ENCODE measurements at places on chromosomes 3 and 15.

DNA sequence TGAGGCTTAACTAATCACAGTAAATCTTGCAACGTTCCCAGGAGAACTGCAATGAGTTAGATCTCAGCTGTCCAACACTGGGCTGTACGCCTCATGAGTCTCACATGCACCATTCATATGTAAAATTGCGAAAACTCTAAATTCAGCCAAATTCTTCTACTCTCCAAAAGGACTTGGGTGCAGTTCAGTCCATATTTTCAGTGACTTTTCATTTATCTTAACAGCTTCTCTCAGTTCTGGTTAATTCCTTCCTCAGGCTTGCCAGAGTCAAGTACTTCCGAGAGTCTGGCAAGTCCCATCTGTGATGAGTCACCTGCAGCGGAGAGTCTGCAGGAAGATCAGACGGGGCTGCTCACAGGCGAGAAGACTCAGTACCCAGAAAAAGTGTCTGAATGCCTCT, 11.5 kb downstream of the CCDC80 start:
- DNase-seq, result peak; percentile 69

DNA sequence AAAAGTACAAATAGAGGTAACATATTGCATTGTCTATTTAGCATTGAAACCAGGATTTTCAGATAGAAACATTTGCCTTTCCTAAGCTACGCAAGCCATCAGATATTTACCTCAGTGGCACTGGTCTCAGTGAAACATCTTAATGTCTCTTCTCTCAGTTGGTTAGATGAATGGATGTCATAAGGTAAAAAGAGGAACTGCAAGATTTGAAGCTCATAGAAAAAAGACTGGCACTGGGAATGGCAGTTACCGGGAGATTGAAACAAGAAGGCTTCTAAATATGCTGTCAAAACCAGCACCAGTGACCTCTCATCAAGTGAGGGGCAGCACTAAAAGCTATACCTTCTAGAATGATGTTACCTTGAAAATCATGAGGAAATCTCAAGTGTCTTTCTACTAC, 486.4 kb downstream of the FHIT start:
- DNase-seq, result no peak

DNA sequence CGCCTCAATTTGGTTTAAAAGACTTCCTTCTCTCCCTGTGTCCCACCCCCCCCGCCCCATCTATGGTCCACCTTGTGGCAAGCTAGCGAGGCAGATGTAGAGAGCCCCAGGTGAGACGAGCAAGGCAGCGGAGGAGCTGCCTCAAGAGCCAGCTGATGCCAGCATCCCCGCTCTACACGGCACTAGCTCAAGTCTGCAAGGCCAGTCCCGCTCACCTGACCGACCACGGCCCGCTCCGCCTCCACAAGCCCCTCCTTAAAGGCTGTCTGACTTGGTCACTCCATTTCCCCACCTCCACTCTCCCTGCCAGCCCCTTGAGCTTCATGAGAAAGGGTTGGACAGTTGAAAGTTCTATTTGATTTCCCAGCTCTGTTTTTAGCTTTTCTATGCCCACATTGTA, 56.2 kb upstream of the IGF1R start:
- DNase-seq, result no peak

DNA sequence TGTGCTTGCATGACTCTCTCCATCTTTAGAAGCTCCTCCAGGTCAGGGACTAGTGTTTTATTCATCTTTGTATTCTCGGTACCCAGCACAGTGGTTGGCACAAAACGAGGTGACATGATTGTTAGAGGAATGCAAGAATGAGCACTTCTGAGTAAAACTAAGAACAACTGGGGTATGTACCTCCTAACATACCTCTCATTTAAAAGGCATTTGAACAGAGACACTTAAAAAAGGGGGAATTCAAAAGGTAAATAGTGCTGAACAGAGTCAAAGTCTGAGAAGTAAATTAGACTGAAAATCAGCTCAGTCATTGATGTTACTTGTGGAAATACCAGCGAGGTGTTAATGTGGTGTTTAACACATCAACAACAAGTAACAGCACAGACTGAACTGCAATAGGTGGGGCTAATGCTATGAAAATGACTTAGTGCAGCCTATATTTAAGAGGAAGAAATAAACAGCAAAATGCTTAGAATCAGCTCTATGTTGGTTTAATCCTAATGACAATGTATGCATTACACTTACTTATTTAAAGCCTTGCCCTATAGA, 102.4 kb downstream of the TMCO5A start:
- no peak for DNase-seq

GRCh38 chr15:72077950-72078349, 40.0 kb downstream of the MYO9A start:
- DNase-seq, result no peak

DNA sequence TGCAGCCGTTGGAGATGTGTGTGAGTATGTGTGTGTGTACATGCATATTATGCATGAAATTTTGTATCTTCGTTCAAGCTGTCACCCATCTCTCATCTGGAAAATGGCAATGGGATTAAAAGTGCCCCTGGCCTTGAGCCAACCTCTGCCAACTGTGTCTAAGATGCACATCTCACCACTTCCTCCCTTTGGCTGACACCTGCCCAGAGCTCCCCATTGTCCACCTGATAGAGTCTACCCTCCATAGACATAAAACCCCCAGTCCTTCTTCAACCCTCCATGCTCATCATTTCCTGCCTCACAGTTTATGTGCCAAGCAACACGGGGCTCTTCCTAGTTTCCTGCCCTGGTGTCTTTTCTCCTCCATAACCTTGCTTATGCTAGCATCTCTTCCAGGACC, 187.5 kb upstream of the HES1 start:
- DNase-seq, result no peak

DNA sequence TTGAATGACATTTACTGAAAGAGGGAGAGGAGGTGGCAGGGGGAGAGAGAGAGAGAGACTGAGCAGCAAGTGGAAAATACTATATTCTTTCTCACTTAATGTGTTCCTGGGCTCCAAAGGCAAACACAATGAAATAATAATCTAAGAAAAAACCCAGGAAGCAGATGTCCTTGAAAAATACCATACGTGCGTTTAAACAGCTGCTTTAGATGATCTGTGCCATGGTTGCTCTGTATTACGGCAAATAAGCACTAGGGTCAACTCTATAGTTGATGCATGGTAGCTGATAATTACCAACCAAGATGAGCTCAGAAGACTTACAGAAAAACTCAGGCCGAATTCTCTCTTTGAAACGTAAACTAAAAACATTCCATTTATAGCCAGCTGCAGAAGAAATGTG, 410.3 kb upstream of the TBL1XR1 start:
- DNase-seq, result no peak

- DNase-seq, result no peak
Observed at GRCh38 chr3:131236421-131236820, 145.2 kb upstream of the NUDT16 start.

DNA sequence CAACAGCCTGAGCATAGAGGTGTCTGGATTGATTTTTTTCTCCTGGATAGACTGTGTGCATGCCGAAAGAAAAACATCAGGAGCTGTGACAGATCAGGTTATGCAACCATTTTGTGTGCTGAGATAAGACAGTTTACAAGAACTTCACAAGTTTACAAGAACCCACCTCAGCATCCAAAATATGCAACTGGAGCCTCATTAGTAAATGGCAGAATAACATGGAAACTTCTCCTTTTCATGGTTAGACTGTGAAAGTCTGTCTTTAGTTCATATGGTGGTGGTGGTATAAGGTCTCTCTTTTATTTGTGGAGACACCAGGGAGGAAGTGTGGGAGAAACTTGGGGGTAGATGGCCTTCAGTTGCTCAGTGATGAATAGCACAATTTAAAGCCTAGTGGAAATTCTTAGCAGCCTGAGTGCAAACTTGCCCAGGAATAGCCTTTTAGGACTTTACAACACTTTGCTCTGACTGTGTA, 3.7 kb upstream of the ZNF609 start:
- no peak for DNase-seq

- DNase-seq, result no peak
Observed at GRCh38 chr3:55497250-55497649, 10.1 kb upstream of the WNT5A start.

DNA sequence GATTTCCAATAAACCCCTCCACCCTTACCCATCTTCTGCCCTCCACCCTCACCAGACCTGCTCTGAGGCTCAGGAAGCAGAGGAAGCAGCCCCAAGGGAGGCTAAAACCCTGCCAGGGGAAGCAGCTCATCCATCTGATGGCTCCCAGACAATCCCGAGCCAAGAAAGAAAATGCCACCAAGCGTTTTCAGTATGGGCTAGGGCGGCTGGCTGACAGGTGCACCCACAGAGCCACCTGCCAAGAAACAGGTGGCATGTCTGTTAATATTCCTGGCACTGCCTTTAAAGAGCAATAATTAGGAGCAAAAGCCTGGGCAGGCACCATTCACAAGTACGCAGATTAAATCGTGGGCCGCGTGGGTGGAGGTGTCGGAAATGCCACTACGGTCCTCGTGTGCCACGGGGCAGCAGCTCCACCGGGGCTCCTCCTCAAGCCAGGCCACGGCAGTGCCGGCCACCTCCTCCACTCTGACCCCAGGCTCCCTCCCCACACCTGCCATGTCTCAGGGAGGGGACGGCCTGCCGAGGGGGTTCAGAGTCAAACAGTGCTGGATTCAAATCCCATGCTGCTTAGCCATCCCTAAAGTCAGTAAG, 23.9 kb upstream of the GRIP2 start:
- no peak for DNase-seq

- no peak for DNase-seq
Observed at GRCh38 chr15:85795337-85796305, 896 bp upstream of the KLHL25 start.

GRCh38 chr3:80263260-80263659, 495.5 kb upstream of the ROBO1 start:
- DNase-seq, result no peak

GRCh38 chr3:64691051-64691450, 3.3 kb upstream of the ADAMTS9 start:
- no peak for DNase-seq

- no peak for DNase-seq
Observed at GRCh38 chr3:167691366-167691765, 37.6 kb upstream of the WDR49 start.

GRCh38 chr3:12992629-12993516, 80.4 kb downstream of the IQSEC1 start:
- no peak for DNase-seq

DNA sequence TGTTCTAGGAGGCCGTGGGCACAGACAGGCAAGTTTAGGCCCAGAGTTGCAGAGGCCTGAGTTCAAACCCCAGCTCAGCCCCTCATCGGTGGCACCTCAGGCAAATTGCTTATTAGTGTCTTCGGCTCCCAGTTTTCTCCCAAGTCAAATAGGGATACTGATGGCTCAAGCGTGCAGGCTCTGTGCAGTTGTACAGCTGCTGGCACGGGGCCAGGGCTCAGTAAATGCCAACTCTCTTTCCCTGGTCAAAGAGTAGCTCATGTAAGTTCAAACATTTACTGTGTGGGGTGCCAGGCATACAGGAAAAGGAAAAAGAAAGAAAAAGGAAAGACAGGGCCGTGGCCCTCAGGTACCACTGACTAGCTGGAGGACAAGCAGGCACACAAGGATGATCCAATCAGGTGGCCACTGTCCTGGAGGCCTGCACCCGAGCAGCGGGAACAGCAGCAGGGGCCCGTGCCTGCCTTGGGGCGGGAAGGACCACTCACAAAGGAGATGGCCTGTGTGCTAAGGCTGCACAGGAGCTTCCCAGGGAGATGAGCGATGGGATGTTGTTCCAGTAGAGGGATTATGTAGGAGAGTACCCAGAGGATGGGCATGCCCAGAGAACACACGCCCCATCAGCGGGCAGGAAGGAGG, 70.8 kb downstream of the TBC1D2B start:
- no peak for DNase-seq

DNA sequence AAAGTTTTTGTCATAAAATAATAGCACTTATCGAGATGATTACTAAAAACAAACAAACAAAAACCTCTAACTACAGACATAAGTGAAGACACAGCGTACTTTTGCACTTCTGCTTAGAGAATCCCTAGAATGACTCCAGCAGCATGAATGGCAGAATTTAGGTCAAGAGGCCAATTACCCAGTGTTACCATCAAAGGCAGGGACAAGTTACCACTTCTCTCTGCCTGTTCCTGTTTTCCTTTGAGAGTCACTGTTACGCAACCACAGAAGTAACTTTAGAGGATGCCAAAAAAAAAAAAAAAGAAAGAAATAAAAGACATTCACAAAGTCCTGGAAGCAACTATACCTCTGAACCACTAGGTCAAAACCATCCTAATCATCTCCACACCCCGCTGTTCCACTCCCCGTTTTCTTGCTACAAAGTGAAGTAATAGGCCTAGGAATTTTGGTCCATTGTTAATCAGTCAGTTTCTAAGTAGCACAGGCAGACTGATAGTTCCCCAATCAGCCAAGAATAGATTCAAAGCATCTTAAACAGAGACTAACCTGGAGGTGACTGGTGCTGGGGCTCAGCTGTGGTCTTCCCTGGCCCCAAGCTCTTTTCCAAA, 41.9 kb downstream of the FMN1 start:
- DNase-seq, result no peak

- DNase-seq, result no peak
Observed at GRCh38 chr3:33057320-33058298, 39.3 kb downstream of the GLB1 start.

DNA sequence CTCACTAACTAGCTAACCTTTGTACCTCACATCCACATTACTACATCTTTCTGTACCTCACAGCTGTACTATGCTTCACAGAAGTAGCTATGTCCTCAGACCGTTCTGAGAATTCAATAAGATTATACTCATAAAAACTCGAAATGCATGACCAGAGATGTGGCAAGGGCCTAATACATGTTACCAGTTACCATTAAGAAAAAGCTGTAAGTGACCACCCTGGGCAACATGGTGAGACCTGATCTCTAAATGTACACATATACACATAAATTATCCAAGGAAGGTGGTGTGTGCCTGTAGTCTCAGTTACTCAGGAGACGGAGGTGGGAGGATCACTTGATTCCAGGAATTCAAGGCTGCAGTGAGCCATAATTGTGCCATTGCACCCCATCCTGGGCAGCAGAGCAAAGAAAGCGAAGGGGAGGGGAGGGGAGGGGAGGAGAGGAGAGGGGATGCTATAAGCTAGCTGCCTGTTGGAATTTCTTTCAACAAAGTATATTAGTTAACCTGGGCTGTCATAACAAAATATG, 482.6 kb upstream of the ZNF717 start:
- no peak for DNase-seq

DNA sequence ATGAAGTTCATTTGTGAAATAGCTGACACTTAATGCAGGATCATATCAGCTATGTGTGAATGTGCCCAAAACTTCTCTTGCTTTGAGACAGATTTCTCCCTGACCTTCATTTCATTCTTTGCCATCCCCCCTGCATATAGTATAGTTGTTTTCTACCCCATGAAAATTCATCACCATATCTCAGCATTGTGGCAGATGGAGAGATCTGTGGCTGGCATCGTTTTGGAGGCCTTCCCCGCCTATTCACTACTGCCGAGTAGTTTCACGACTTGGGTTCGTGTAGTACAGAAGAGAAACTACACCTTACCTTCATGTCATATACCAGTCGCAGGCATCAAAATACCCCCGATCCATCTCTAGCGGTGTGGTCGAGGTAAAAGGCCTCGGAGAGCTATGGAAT, 66.2 kb upstream of the SELENOK start:
- DNase-seq, result no peak

- DNase-seq, result no peak
Observed at GRCh38 chr3:58560771-58561311, 16.4 kb downstream of the FAM107A start.

Data from BE2C (cell line).